Stimulated activated CD8-positive, alpha-beta memory T cell treated with anti-CD3 and anti-CD28 coated beads, Interleukin-4, amount 100 ng/mL, for 4 hours (primary cell): ENCODE measurements at places on chromosomes 5 and 9.

GRCh38 chr9:89177012-89177943, 1.3 kb downstream of the SHC3 start:
- DNase-seq: no peak

DNA sequence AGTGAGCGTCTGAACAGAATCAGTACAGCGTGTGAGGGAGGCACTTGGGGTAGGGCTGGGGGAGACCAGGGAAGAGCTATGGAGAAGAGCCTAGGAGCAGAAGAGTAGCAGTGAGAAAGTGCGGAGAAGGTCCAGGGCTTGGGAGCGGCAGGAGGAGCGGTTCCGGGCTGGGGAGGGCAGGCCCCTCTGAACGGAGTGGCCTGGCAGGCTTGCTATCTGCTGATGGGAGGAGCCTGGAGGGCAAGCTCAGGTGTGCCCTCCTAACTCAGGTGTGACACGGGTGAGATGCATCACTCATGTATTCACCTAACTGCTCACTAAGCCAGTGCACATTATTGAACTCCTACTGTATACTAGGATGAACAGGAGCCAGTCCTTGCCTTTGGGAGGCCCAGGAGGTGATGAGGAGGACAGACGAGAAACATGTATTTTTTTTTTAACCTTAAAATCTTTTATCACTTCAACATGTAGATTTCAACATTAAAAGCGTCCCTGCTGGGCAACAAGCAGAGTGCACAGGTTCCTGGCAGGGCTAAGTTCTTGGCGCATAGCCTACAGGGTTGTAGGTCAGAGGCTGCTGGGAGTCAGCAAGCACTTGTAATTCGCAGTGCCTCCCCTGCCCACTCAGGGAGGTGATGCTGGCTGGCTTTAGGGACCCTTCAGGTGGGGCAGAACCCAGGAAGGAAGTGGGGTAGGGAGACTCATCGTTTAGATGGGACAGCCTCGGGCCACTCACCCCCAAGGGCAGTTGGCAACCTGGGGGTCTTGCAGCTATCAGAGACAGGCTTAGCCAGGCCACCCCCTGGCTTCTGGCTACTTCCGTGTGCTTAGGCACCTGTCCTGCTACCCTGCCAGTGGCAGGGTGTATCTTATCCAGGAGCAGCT, 55.5 kb downstream of the TMOD1 start:
- no peak for DNase-seq

GRCh38 chr9:15426019-15426418, 3.3 kb downstream of the SNAPC3 start:
- no peak for DNase-seq

DNA sequence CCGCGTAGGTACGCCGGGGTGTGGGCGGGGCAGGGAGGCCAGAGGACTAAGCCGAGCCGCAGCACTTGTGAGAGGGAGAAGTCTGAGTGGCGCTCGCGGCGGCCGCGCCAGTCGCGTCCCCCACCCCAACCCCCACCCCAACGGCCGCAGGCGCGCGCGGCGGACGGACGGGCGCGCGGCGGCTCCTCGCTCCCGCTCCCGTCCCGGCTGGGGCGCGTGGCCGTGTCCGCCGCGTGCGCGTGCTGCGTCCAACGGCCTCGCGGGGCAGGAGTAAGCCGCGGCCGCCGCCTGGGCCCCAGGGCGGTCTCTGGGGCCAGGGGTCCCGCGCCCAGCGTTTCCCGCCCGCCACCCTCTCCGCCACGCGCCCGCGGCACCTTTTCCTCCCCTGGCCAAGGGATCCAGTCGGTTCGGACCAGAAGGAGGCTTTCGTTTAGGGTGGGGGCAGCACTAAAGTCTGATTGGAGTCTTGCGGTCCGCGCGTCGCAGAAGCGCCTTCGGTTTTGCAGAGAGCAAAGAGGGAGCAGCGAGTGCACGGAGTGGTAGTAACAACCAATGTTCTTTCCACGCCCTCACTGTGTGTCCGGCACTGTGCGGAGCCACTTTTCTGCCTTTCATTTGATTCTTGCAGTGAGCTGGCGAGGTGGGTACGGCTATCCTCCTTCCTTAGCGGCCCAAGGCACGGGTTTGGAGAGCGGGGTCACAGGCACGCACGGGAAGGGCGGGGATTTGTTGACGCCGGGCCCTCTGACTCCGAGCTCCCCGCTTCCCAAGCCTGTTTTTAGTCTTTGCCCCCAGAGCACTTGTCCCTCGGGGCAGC, 483 bp downstream of the G3BP1 start:
- no peak for DNase-seq

DNA sequence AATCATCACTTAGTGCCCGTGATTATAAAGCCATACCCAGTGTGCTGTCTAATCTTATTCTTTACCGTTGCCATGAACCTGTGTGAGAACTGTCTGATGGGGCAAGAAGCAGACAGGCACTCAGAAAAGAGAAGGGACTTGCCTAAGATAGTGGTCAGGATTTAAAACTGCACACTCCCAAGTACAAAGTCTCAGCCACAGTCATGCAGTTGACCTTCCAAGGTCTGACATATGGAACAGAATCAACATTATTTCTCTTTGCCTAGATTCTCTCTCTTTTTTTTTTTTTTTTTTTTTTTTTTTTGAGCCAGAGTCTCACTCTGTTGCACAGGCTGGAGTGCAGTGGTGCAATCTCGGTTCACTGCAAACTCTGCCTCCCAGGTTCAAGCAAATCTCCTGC, 1.9 kb upstream of the PPP2CA start:
- DNase-seq: no peak

DNA sequence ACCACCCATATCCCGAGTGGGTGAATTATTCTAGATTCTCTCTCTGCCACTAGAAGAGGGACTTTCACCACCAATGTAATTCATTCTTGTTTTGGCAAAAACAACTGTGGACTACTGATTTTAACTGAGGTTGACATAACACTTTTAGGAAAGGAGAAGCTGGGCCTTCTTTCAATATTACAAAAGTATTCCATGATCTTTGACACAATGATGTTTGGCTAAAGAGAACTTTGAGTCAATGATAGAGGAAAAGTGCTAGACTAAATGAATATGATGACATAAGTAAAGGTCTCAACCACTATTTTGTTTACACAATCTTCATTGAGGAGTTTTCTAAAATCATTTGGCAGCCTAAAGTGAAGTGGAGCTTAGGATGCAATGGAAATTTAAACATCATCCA, 336.9 kb upstream of the PDE4D start:
- DNase-seq: no peak

DNA sequence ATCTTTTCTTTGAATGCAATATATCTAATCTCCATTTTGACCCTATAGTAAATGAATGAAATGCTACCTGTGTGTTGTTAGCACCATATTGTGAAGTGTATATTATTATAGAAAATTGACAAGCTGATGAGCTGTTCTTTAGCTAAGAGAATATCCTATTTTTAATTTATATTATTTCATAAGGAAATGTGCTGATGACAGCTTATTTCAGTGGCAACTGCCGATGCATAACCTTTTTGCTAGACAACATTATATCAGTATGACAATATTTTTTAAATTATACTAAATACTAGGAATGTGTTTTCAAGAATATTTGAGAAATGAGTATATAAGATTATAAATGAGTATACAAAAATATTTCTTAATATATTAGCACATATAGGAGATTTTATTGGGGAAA, 573.1 kb downstream of the ZNF608 start:
- DNase-seq: no peak

GRCh38 chr5:32690153-32690552, 21.0 kb upstream of the NPR3 start:
- no peak for DNase-seq

- no peak for DNase-seq
Measured at GRCh38 chr5:54313311-54314270, 3.2 kb upstream of the ARL15 start.

DNA sequence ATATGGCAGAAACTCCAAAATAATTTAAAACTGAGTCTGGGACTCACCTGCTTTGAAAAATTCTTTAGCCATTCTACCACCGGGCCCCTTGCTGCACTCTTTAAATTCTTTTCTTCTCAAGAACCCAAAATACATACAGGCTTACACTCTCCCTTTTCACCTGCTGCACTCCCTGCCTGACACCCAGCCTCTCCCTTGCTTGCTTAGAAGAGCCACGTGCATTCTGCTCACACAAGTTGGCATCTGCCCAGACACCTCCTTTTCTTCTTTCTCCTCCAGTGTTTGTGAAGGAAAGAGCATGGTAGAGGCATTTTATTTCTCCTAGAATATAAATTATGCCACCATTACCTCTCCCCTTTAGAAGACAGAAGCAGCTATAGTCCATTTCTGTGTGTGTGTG, 39.0 kb upstream of the AOPEP start:
- no peak for DNase-seq

GRCh38 chr9:127214421-127215267, 49.9 kb upstream of the GARNL3 start:
- peak; percentile 46 for DNase-seq

- DNase-seq: no peak
Measured at GRCh38 chr5:16134204-16134603, 45.4 kb downstream of the MARCHF11 start.

- DNase-seq: no peak
Measured at GRCh38 chr5:131637694-131638093, 2.7 kb upstream of the RAPGEF6 start.

GRCh38 chr5:54991416-54991815, 6.0 kb upstream of the ESM1 start:
- DNase-seq: no peak

DNA sequence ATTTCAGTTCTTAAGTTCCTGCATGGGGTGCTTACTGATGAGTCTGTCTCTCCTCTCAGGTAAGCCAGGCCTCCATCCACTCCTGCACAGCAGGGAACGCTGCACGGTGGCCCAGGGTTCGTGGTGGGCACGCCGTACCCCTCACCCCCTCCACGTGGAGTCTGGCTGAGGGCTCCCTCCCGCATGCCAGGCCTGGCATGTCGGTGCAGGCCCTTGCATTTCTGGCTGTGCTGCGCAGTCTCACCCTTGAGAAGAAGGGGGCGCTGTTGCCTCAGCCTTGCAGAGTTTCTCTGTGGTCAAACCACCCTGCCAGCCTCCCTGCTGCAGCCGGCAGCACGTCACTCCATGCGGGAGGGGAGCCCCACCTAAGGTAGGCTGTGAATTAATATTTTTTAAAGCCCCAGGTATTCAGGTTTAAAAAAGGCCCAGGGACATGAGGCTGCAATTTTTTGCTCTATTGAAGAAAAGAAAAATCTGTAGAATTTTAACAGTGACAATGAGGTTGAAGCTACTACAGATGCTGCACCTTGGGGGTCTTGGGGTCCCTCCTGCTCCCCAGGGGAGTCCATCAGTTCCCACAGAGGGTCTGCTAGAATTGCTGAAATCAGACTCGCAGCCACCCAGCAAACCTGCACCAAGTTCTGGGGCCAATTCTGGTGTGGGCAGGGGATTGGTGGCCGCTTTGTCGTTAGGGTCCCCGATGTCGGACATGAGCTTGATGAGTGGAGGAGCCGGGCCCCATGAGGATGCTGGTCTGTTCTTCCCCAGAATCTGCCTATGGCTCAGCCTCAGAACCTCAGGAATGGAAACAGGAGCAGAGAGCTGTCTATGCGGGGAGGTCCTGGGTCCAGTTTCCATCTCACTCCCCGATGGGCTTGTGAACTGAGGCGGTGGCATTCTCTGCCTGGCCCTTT, 52.6 kb downstream of the TENT4A start:
- DNase-seq: no peak

DNA sequence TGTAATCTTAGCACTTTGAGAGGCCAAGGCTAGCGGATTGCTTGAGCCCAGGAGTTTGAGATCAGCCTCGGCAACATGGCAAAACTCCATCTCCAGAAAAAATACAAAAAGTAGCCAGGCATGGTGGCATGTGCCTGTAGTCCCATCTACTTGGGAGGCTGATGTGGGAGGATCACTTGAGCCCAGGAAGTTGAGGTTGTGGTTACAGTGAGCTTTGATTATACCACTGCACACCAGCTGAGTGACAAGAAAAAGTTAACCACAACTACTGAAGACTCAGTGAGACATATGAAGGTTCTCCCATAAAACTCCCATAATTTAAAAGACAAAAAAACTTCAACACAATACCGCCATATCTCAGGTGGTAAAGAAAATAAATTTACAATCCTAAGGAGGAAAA, 98.0 kb downstream of the NR6A1 start:
- no peak for DNase-seq

GRCh38 chr5:50711280-50711679, 44.8 kb downstream of the PARP8 start:
- DNase-seq: no peak

DNA sequence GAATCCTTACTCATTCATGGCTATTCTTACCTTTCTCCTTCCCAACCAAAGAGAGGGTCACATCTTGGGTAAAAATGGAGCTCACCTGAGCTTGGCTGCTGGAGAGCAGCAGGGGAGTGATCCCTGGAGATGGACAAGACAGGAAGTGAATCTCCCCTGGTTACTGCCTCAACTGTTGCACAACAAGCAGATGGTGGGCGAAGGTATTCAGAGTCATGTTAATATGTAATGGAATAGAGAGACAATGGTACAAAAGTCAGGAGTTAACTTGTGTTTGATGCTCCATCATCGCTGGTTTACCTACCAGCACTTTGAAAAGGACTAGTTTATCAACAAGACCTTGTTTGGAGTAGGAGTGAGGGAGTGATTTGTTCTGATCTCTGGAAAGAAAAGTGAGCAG, 13.0 kb upstream of the PLPP1 start:
- DNase-seq: no peak

GRCh38 chr5:171857489-171857876, 71.9 kb downstream of the SMIM23 start:
- no peak for DNase-seq

DNA sequence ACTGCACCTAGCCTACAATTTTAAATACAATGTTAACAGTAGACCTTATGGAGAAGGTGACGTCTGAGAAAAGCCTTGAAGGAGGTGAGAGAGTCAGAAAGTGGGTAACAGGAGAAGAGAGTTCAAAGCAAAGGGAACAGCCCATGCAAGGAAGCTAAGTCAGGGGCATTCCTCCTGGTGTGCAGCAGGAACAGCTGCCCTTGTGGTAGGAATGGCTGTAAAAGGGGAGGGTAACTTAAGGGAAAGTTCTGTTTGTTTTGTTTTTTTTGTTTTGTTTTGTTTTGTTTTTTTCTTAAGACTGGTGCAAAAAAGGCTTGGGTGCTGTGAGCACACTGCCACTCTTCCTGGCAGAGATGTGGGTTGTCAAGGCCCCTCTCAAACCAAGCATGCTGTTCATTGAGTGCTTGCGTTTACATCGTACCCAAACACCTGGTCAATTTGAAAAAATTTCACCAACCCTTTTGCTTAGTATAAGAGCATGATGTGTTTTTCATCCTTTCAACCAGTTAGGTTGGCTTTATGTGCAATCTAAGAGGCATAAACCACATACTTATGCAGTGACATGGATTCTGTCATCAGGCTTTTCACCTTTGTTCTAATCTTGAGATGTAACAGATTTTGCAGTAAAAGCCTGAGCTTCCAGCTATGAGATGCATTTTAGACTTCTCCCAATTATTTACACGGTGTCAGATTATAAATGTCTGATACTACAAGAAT, 279.7 kb downstream of the GLIS3 start:
- no peak for DNase-seq

DNA sequence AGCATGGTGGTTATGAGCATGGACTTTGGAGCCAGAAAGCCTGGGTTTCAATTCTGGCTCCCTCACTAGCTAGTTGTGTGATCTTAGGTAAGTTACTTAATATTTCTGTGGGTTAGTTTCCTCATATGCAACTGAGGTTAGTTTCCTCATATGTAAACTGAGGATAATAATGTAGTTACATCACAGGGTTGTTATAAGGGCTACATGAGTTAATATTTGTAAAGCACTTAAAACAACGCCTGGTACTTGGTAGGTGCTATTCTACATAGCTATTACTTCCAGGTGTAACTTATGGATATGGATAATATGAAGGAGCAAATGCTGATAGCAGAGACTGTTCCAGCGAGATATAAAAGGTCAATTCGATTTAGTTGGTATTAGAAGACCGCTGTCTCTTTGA, 69.4 kb upstream of the POU5F2 start:
- DNase-seq: no peak

- DNase-seq: no peak
Measured at GRCh38 chr9:35350212-35350611, 139.7 kb upstream of the RUSC2 start.
